Activated CD4-positive, alpha-beta T cell treated with anti-CD3 and anti-CD28 coated beads for 36 hours (primary cell): ENCODE measurements at places on chromosomes 2 and 18.

GRCh38 chr2:238093181-238094140 lies 6.7 kb upstream of the ESPNL start:
- DNase-seq = no peak

GRCh38 chr18:80200171-80200931 lies 47.0 kb downstream of the PARD6G start:
- no peak for DNase-seq

GRCh38 chr2:64656379-64656778 lies 2.7 kb upstream of the SERTAD2 start:
- no peak for DNase-seq

DNA sequence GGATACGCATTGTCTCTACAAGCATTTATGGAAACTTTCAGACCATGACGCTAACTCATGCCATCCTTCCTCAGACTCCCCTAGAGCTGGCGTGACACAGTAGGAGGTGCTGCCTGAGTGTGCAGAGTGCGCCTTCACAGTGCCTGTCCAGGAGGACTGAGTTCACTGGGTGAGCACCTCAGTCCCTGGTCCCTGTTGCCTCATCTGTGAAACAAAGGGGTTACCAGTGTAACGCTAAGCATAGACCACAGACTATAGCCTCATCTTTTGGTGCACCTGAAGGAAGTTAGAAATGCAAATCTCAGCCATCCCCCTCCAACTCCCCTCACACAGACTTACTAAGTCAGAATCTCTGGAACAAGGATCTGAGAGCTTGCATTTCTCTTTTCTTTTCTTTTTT lies 142.8 kb downstream of the TMEM17 start:
- DNase-seq = no peak

GRCh38 chr2:168119515-168120141 lies 127.8 kb downstream of the STK39 start:
- DNase-seq = no peak

DNA sequence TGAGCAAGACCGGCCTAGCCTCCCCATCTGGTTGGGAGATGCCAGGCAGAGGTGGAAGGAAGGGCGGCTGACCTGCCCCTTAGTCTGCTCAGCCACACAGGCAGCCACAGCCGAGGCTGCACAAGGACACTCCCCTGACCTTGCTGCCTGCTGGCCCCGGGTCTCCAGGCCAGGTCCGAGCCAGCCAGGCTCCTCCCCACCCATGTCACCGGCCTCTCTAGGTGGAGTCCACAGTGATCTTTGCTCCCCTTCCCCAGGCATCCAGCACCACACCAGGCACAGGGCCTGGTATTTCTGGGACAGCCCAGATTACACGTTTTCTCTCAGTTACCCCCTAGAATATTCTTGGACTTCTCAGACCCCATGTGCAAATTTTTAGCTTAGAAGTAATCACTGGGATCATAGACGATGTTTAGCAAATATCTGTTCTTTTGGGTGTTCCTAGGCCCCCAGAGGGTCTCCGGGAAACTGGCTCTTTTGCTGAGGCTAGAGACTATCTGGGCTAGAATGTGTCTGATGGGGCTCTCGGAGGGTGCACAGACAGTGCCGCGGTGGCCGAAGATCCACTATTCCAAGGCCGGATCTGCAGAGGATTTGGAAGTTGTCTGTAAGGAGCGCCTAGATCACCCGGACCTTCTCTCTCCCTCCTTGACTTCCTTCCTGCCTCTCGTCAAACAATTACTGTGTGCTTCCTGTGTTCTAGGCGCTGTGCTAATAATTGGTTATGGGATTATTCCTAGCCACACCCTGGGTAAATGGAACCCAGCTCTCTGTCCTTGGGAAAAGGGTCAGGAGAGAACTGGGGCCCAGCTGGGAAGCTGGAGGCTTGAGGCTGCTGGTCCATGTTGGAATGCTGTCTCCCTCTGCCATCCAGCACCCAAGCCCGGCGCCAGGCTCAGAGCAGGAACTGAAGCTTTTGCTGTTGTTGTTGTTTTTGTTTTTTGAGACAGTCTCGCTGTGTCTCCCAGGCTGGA lies 46.9 kb downstream of the ODC1 start:
- DNase-seq = no peak

GRCh38 chr2:160970052-160970965 lies 189.9 kb upstream of the TANK start:
- DNase-seq = peak; percentile 20

GRCh38 chr2:178160601-178161000 lies 33.7 kb upstream of the OSBPL6 start:
- no peak for DNase-seq

- no peak for DNase-seq
Observed at GRCh38 chr18:38750751-38751150, 1185.2 kb upstream of the CELF4 start.

GRCh38 chr2:47073641-47074040 lies 81.5 kb downstream of the STPG4 start:
- no peak for DNase-seq

DNA sequence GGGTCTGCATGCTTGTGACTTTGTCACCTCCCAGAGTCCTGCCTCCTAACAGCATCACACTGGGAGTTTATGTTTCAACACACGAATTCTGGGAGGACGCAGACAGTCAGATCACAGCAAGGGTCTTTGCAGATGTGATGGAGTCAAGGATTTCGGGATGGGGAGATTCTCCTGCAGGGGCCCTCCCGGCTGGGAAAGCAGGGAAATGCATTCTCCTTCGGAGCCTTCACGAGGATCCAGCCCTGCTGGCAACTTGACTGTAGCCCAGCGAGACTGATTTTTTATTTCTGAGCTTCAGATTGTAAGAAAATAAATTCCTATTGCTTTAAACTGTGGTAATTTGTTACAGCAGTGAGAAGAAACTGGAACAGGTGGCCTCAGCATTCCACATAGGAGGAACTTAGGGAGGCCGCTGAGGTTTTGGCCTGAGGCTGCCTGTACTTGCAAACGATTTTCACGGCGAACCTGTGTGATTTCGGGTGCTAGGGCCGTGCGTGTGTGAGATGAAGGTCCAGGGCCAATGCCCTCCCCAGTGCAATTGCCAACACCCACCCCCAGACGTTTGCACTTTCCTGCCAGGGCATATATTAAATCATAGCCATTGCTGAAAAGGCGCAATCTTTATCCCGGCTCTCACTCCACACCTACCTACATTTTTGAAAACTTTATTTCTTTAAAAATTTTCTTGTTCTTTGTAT lies 79.8 kb downstream of the ASB1 start:
- DNase-seq = no peak

- DNase-seq = no peak
Observed at GRCh38 chr2:190311893-190312634, 7.6 kb downstream of the HIBCH start.

GRCh38 chr2:16302431-16303272 lies 362.3 kb downstream of the MYCN start:
- DNase-seq = no peak

DNA sequence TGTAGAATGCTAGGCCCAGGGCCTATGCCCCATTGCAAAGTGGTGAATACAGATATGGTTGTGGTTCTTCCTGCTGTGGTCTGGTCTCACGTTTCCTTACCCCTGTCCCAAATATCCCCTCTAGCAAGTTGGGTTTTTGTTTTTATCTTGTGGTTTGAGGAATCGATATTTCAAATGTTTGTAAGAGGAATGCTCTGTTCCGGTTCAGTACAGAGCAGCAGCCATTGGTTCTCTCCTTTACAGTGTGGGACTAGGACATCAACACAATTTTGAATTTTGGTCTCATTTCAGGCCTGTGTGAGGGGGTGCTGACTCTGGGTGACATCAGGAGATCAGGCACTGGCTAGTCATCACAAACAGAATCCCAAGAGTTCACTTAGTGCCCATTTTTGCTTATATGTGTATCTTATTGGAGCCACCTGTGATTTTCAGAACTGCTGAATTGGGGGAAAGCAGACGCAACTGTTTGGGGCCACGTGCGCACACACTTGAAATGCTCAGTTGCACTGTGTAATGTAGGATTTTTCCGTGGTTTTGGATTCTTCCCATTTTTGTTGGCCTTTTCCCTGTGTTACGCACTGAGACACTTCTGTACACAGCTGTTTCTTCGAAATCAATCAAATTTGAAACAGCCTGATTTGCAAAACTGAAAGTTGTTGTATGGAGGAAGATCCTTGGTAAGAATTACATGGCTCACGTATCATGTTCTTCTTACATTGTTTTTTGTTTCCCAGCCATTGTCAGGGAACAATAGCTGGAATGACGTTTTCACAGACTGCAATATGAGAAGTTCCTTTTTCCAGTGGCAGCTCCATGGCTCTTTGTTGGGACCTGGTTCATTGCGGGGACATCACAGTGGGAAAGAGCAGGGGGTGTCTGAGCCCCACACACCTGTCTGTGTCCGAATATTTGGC lies 8.6 kb downstream of the SH3BP4 start:
- no peak for DNase-seq

GRCh38 chr2:240628808-240629618 lies 3.7 kb downstream of the GPR35 start:
- no peak for DNase-seq

DNA sequence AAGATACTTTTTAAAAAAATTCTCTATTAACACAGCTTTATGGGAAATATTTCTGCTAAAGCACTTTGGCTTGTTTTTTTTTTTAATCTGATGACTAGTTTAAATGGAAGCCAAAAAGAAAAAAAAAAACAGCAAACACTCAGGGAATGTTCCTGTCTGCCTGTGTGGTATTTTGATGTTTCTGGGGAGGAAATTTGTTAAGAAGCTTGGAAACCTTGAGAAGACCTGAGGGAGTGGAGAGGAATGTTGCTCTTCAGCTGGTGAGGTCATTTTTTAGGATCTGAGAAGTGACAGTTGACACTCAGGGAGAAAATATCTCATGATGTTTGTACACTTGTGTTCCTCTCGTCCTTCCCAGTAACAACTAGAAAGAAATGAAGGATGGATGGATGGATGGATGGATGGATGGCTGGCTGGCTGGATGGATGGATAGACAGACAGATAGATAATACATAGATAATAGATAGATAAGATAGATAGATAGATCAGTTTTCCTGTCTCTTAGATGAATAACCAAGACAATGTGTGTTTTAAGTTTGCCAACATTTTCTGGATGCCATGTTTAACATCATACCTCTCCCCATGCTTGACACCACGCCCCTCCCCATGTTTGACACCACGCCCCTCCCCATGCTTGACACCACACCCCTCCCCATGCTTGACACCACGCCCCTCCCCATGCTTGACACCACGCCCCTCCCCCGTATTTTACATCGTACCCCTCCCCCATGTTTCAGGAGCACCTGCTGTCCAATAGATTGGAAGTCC lies 84.8 kb downstream of the CTIF start:
- no peak for DNase-seq

- DNase-seq = no peak
Observed at GRCh38 chr2:222355860-222356259, 57.1 kb upstream of the PAX3 start.

- no peak for DNase-seq
Observed at GRCh38 chr2:132804051-132804450, 134.0 kb upstream of the LYPD1 start.

DNA sequence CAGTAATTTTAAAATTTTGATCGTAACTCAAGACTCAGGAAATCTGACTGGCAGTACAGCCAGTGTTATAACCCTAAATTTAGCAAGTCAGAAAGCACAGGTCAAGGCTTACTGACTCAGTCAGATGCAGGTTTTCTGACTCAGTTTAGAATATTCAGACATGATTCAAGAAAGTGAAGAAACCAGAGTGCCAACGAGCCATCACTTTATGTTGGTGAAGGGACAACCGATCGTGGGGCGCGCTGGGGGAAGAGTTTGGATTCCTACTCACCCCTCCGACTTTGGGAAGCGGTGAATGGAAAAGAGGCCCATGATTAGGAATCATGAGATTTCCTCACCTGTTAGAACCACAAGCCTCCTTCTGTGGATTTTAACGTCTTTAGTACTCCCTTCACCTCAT lies 998 bp downstream of the RNF149 start:
- DNase-seq = peak; percentile 53

DNA sequence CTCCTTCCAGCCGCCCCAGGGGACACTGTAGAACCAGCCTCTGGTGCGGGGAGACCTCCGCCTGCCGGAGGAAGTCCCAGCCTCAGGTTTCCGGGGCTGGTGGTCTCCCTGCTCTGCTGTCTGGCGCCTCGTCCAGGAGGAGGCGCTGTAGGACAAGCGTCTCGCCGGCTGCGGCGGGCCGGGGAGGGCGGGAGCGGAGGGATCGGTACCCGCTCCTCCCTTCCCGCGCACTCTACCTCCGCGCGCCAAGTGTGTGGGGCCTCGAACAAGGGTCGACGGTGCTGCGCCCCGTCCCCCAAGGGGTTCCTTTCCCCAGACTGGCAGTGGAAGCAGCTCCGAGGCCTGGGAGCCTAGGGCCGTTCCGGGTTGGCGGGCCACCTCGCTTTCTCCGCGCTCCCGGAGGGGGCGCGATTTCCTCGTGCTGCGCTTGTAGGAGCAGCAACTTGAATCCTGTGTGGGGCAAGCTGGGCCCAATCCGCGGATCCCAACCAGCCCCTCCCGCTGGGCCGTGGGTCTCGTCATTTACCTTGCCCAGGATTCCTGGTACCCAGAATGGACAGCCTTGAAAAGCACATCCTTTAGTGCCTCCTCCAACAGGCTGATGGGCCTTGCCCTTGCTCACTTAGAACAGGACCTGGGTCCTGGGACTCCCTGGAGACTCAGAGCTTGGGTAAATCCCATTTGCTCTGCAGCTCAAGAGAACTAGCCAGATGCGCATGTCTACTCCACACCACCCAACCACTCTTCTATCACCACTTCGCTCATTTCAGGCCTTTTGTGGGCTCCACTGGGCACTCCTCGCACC lies 10.6 kb upstream of the HOXD4 start:
- DNase-seq = peak; percentile 85

DNA sequence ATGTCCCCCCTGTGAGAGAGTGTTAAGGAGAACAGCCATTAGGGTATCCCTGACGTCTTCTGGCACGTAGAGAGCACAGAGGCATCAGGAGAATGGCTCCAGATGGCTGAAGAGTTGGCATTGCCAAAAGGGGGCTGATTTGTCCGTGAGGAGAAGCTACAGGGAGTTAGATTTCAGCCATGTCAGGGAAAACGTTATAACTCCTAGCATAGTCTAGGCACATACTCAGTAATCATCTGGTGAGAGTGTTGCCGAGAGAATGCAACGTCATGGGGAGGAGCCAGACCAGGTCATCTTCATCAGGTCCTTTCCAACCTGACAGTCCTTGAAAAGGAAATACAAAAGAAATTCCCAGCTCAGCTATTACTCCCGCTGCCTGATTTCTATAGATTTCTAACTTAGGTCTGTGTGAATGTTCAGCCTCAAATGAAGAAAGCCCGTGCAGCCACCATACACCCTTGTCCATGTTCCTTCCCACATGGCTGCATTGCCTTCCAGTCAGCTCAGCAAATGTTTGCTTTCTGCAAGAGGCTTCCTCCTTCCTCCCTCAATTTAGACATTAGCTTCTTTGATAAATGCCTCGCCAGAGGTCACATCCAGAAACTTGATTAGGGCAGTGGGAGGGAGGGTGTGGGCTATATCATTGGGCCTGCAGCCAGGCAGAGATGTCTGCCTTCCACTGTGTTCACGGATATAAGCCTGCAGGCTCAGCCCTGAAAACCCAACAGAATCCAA lies 93.0 kb downstream of the STPG4 start:
- DNase-seq = no peak

- DNase-seq = peak; percentile 65
Observed at GRCh38 chr18:77054288-77054605, 78.3 kb downstream of the MBP start.

GRCh38 chr2:43557196-43557595 lies 38.6 kb downstream of the THADA start:
- DNase-seq = no peak

GRCh38 chr18:49935215-49935614 lies 121.9 kb upstream of the ACAA2 start:
- DNase-seq = peak; percentile 19

GRCh38 chr2:175449616-175450015 lies 268.1 kb upstream of the ATP5MC3 start:
- DNase-seq = no peak
